ENCODE measurements at places on chromosomes 12 and 14.
A peak's percentile ranks its signal among the peaks of the same experiment; 100 is the strongest.

DNA sequence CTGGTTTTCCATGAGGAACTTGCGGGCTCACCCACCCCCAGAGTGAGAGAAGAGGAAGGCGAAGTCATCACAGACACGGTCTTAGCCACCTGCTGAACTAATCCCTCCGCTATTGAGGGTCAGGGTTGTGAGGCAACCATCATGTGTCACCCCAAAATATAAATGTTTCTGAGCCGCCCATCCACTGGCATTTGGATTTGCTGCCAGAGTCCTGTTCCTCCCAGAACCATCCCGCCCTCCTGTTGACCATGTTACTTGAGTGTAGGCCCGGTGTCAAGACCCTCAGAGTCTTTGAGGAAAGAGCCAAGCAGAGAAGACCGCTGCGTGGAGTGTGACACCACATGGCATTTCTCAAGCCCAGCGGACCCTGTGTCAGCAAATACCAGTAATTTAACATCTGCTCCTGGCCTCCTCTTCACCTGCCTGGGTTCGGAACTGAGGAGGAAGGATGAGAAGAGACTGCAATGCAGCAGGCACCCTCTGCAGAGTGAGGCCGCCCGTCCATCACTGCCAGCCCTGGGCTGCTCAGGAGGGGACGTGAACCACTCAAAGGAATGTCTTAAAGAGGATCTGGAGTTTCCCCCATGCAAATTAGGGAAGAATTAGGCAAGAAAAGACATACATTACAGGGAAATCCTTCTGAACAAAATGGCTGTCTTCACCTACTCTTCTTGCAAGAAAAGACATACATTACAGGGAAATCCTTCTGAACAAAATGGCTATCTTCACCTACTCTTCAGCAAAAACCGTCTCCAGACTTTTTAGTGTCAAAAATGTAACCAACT, 100.4 kb downstream of the FBXL14 start:
- no peak for DNase-seq

DNA sequence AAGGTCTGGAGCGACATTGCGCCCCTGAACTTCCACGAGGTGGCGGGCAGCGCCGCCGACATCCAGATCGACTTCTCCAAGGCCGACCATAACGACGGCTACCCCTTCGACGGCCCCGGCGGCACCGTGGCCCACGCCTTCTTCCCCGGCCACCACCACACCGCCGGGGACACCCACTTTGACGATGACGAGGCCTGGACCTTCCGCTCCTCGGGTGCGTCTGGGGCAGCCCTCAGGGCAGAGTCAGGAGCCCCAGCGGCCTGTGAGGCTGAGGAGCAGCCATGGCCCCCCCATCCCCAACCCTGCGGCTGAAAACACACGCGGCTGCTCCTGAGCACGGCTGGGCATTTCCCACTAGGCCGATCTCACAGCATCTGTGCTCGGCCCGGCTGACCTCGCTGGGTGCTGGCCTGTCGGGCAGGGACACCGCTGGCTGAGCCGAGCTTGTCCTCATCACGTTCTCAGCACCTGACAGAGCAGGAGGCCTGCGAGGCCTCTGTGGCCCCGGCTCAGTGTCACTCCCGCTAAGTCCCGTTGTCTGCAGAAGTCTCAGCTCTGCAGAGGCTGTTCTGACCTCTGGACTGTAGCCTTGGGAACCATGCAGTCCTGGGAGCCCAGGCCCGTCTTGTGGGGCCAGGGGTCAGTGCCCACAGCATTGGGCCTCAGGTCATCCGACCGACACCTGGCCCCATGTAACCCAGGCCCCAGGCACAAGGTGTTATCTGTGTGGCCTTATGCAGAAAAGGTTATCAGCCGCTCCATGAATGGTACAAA, 12.6 kb downstream of the MMP17 start:
- DNase-seq = no peak

DNA sequence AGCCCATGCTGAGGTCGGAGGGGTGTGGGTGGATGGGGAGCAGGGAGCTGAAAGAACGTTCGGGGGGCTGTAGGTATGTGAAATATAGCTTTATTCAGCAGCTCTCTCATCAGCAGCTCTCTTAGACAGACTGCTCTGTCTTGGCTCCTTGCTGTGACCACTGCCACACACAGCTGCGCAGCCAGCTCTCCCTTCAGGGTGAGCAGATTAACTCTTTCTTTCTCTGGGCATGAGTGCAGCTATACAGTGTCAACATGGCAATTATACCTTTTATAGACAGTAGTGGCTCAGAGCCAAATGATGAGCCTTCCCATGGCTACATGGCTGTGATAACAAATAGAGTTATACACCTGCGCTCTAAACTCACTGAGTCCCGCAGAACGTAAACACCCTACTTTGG, 137.7 kb upstream of the NEDD1 start:
- no peak for DNase-seq

DNA sequence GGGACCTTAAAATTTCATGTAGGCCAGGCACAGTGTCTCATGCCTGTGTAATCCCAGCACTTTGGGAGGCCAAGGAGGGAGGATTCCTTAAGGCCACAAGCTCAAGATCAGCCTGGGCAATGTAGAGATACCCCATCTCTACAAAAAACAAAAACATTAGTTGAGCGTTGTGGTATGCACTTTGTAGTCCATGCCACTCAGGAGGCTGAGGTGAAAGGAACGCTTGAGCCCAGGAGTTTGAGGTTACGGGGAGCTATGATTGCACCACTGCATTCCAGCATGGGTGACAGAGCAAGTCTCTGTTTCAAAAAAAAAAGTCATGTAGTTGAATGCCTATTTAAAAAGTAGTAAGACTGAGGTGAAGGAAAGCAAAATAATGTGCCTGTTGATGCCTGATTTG, 83.5 kb downstream of the TTC6 start:
- no peak for DNase-seq

DNA sequence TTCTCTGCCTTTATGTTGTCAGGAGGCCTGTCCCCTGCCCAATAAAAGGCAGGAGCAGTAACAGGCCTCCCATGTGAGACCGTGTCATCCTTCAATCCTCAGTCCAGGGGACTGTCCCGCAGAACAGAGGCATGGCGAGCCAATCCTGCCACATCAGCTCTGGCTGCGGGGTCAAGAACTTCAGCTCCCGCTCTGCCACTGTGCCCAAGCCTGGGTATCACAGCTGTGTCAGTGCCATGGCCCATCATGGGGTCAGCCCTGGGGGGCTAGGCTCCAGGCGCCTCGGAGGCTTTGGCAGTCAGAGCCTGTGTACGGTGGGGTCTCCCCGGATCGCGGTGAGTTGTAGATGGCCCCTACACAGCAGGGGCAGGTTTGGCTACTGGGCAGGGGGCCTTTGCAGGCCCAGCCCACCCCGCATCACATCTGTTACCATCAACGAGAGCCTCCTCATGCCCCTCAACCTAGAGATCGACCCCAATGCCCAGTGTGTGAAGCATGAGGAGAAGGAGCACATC, 19.9 kb upstream of the KRT83 start:
- DNase-seq = no peak

- DNase-seq = peak; percentile 99
These were observed 85.8 kb upstream of the BCAT1 start for GRCh38 chr12:25034676-25035075.

- no peak for DNase-seq
These were observed 52.2 kb downstream of the CHST11 start for GRCh38 chr12:104508752-104509446.

- DNase-seq = no peak
These were observed 157.6 kb downstream of the DPF3 start for GRCh38 chr14:72736308-72736707.

DNA sequence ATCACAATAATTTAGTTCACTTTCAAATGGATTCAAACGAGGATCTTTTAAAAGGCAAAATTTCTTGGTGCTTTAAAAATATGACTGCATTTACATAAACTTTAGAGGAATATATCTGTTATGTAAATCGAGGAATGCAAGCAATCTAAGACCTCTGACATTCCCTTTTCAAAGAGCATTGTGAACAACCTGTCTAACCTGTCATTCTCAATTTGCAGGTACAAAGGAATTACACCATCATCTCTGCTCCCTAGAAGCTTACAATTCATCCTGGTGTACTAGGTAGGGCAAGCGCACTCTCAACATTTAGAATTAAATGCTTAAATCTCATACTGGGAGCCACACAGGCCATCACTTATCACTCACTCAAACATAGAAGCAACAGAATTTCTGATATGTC, 35.6 kb downstream of the BMP4 start:
- DNase-seq = no peak

- no peak for DNase-seq
These were observed 44.1 kb upstream of the JDP2 start for GRCh38 chr14:75383721-75384120.

DNA sequence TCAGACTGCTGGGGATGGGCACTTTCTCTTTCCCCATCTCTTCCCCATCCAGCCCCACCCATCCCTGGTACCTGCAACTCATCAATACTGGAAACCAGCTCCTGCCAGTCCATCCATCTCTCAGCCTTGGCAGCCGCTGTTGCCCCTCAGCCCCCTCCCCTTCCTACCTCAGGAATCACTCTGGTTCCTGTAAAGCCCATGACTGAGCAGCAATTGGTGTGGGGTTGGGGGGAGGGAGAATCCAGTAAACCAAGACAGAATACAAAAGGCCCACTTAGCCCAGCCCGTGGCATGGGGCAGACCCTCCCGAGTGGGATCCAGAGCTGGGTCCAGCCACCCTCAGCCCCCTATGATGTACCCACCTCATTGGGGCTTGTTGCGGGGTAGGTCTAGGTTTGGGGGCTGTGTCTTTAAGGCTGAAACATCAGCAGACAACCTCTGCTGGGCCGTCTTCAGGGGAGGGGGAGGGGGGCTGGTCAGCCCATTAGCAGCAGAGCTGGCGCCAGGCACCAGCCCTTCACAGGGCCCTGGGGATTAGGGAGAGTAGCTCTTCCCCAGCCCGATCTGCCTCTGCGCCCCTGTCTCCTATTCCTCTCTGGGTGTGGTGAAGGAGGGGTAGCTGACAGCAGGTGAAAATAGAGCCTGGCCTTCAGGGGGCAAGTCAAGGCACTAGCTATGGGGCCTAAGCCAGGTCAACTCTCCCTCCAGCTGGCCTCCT, 702 bp upstream of the PRPH start:
- DNase-seq = no peak
